ENCODE measurements at places on chromosomes 5 and 9.

GRCh38 chr5:119031011-119031886 is 39.6 kb upstream of the DMXL1 start:
- no peak for DNase-seq

- DNase-seq = no peak
Measured at GRCh38 chr9:116133163-116133562, 20.4 kb upstream of the PAPPA start.

DNA sequence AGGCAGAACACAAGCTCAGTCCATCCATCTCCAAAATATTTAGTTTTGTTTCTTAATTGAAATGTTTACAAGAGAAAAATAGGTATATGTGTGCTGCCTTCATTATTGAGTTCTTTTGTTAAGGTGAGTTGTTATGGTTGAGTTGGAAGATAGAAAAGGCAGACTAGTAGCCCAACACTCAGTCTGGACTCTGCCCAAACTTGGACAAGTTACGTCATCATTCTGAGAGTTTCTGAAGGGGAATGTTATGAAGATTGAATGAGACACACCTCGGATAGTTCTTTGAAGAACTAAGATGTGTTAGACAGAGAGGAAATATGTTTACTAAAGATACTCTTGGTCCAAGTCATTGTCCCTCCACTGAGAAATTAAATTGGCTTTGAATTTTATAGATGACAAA is 245.5 kb downstream of the KCTD16 start:
- DNase-seq = no peak

GRCh38 chr5:151134228-151134627 is 23.4 kb downstream of the ANXA6 start:
- no peak for DNase-seq

- no peak for DNase-seq
Measured at GRCh38 chr5:128913551-128913950, 51.7 kb upstream of the SLC27A6 start.

DNA sequence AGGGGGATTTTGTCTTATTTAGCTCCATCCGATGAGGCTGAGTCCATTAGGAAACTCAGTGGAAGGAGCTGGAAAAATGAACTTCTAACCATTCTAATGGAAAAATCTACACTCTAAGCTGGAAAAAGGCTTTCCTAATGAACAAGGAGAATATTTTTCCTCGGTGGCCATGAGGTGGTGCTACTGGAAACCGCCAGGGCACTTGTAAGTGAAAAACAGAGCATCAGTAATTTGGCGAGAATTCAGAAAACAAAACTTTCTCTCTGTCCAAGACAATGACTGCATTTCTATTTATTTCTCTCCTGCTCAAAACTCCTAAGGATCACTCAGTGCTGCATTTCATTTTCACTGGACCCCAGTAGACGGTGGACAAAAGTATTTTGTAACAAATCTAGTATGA is 237.6 kb downstream of the TENT4A start:
- DNase-seq = no peak
